ENCODE measurements at places on chromosomes 2 and 18.

DNA sequence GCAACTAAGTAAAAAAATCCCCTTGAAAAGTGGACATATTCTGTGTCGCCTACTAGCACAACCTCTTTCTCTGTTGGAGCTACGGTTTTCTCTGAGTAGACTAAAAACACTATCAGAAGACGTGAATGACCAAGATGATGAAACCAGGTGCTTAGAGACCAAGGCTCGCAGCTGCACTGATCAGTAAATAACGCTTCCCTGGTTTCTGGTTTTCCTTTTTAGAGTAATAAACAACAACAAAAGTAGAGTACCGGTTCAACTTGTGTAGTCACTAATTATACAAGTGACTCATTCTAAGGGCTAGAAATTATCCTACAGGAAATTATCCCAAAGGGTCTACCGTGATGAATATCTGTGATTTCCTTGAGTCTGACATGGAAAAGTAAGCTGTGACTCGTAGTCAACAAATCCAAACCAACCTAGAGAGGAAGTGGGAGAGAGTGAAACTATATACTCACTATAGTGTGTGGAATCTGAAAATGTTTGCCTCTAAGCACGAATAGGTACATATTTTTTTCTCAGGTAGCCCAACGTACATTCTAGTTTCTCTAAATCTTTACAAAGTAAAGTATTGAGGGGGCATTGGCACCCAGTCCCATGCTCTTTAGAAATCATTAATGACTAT, 17.8 kb downstream of the RASGRP3 start:
- no peak for DNase-seq

DNA sequence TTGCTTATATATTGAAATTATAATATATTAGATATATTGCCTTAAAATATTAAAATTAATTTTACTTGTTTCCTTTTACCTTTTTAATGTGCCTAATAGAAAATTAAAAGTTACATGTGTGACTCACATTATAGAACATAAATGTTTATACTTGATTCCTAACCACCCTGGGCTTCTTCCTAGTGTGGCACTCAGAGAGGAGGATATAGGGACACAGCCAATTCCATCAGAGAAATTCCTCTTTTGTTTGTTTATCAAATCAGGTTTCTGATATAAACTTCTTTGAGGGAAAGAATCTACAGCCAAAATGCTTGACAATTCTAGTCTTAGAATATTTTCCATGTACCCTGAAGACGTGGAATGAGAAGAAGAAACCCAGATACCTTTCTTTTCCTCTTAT, 348.9 kb upstream of the NRP2 start:
- no peak for DNase-seq

- DNase-seq, result no peak
Measured at GRCh38 chr18:12991821-12992179, 638 bp downstream of the CEP192 start.

DNA sequence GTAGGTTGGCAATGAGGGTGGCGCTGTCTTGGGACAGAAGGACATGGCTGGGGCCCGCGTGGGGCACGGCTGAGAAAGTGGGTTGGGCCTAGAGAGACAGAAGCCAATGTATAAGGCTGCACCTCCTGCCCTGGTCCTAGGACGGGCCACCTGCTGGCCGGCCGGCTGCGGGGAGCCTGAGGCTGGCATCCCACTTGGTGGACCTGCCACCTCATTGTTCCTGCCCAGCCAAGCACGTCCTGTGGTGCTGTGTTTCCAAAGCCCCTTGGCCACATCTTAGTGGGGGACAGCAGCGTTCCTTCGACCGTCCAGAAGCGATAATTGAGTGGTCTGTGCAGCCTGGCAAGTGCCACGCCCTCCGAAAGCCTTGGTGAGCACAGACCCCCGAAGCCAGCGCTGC, 223.9 kb downstream of the LDLRAD4 start:
- DNase-seq, result no peak

DNA sequence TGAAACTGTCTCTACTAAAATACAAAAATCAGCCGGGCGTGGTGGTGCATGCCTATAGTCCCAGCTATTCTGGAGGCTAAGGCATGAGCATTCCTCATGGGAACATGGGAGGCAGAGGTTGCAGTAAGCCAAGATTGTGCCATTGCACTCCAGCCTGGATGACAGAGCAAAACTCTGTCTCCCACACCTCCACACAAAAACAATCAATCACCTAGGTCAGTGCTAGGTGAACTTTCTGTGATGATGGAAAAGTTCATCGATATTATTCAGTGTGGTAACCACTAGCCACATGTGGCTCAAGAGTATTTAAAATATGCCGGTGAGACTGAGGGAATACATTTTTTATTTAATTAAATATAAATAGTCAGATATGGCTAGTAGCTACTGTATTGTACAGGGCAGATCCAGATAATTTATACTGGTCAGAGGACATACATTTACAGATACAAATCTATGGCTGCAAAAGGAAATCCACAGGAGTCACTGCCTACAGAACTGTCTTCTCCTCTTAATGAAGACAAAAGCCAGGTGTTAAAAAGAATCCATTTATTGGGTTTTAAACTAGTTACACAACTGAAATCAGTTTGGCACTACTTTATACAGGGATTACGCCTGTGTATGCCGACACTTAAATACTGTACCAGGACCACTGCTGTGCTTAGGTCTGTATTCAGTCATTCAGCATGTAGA, 3.9 kb upstream of the GPR75 start:
- no peak for DNase-seq

DNA sequence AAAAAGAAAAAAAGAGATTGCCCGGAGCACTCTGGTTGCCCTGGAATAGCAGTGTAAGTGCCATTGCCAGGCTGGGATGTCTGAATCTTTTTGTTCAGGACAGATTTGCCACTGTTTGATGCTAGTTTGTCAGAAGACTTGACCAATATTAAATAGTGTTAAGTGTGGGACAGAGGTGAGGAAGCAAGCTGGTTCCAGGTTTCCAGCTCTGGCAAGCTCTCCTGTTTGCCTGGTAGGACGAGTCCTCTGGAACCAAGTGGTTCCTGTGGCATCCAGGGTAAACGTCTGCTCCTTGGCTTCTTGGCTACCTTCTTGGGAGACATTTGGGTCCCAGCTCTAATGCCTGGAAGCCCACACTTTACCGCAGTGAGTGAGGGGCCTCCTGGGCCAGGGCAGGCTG, 20.8 kb upstream of the IGFBP5 start:
- DNase-seq, result no peak

GRCh38 chr2:12754643-12755042, 37.9 kb downstream of the TRIB2 start:
- DNase-seq, result no peak

- no peak for DNase-seq
Measured at GRCh38 chr2:44450082-44450481, 88.3 kb downstream of the CAMKMT start.

DNA sequence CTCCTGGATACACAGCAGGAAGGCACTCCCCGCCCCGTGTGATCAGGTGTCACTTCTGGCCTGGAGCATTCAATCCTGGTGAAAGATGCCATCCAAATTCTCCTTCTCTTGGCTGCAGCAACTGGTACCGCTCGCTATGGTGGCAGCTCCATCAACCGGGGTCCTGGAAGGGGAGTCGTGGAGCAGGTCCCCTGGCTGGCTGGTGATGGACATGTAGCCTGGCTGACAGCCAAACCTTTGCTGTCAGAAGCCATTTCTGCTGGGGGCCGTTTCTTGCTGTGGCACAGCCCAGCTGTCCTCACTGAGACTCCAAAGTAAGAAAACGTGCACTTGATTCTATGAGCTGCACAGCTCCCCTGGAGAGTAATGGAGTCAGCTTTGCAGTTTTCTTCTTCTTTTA, 7.1 kb upstream of the CYS1 start:
- no peak for DNase-seq

DNA sequence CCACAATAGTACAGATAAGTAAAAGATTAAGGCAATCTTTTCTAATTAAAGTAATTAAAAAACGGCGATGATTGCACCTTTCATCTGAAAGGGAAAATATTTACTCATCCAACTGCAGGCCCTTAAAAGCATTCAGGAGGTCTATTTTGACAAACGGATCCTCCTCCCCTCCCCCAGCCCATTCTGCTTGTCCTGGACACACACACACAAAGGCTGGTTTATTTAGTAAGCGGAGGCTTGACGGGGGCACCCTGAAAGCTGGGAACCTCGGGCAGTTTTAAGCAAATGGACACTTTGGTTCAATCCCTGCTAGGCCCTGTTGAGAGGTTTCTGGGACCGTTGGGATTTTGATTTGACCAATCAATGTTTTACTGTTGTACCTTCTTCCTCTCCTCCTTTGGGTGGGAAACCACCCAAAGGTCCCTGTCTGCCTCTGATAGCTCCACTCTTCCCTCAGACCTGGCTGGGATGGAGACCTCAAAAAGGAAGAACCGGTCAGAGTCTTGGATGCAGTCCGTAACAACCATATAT, 135.8 kb upstream of the HAAO start:
- DNase-seq, result no peak

- DNase-seq, result no peak
Measured at GRCh38 chr2:240993446-240994170, 4.8 kb upstream of the SNED1 start.

All from GM12891 (cell line).